Adipocyte (in vitro differentiated cells): ENCODE measurements at places on chromosomes 7 and 10.

DNA sequence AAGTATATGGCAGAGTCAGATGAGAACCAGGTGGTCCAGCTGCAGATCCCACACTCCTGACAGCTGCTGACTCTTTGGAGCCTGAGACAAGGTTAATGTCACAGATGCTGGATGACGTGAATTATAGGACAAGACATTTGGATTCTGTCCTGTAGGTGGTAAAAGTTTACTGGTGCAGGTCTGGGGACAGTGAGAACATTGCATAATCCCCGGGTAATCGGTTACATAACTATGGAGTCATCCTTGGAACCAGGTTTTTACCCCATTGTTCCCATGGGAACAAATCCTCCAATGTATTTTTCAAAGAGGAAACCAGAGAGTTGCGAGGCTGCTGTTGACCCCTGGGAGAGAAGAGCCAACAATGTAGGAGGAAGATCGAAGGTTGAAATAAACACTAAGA lies 27.5 kb upstream of the ZCCHC24 start:
- DNase-seq, result no peak

GRCh38 chr7:139544645-139545044 lies 21.2 kb downstream of the CLEC2L start:
- no peak for DNase-seq

GRCh38 chr10:88401671-88402347 lies 181.3 kb downstream of the RNLS start:
- peak; percentile 56 for DNase-seq

DNA sequence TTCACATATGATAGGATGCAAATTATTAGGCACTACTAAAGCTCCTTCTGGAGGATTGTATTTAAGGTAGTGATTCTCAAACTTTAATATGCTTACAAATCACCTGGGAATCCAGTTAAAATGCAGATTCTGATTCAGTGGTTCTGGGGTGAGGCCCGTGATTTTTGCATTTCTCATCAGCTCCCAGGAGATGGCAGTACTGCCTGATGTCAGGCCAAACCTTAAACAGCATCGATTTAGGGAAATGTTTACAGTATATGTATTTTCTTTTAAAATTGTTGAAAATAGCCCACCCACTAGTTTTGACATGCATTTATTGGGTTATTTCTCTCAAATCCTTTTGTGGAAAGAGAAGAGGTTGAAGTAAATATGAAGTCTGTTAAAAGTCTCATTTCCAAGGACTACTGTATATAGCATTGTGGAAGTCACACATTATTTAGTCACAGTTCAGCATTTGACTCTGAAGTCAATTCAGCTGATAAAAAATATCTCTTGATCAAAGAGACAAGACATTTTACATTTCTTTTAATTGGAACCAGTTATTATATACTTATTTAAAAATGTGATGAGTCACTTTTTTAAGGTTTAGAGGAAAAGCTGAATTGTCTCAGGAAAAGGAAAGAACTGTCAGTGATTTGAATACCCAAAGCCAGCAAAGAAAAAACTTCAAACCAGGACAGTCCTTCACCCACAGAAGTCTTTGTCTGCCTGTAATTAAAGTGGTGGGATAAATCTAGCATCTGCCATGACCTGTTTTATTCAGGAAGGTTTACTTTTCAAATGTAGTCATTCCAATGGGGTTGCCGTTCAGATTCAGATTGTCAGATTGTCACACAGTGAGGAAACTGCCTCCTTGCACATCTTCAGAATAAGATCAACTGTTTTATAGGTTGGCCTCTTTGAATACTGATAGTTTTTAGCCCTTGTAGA lies 21.1 kb upstream of the HBP1 start:
- DNase-seq, result peak; percentile 76

DNA sequence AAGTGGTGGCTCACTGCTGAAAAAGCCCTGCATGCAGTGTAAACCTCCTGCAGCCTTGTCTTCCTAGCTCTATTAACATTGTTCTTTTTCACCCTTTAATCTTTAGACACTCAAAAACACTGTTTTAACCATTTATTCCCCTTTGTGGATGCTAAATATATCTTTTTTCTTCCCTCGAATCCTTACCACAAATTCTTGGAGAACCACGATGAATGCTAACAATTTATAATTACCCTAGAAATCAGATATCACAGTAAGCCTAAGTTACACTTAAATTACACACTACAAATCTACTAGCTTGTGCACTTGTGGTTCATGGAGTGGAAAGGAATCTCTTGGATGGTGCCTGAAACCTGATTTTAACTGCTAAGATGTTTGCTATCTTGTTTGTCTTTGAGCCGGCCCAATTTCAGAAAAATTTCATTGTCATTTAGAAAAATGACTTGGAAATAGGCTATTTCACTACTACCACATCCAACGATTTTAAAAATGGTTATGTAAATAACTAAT lies 125.1 kb upstream of the NOBOX start:
- DNase-seq, result no peak

DNA sequence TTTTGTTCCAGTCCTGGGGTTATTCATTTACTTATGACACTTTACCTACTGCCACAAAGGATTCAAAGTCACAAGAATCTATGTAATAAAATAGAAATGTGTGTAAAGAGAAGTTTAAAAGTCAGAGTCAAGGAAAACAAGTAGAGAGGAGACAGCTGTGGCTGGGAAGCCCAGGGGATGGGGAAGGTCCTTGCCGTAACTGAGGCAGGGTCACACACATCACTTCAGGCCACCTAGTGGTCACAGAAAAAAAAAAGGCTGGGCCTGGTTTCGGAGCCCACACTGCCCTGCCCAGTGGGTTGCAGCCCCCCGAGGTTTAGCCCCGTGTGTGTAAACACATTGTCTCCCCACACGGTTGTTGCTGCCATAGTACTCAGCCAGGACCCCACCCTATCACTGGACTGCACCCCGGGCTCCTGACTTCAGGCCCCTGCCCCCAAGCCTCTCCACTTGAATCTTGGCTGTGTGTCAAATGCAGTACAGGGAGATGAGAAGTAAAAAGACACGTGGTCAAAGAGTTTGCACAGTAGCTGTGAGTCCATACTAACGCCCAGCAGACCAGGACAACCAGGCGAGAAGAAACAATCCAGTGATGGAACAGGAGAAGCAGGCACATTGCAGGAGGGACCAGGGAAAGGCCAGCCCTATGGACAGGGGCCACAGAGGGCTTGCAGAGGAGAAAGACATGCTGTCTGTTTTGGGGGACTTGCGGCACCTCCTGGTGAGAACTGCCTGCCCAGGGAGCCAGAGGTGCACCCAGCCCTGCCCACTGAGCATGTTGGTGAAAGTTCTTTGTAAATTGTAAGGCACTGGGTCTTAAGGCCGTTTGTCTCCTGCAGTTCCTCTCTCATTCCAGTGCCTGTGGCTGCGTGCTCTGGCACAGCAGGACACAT lies 91.4 kb upstream of the MACROH2A2 start:
- DNase-seq, result no peak

GRCh38 chr10:128007971-128008370 lies 101.1 kb downstream of the PTPRE start:
- DNase-seq, result no peak

- DNase-seq, result peak; percentile 14
These were observed 120.1 kb upstream of the STK17A start for GRCh38 chr7:43462836-43463235.

GRCh38 chr10:129946859-129947258 lies 17.2 kb downstream of the EBF3 start:
- DNase-seq, result no peak

DNA sequence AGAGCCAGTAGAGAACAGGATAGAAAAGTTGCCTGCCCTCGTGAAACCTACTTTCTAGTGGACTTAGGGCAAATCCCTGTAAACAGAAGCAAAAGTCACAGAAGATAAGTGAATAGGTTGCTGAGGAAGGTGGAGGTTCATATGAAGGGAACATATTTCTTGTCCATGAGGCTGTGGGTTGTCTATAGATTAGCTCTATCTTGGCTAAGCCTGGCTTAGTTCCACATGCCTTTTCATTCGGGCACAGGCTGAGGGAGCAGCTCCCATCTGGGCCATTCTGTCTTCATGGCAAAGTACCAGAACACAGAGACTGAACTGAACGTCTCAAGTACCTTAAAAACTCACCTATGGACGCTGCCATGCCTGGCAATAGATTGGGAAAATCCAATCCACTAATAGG lies 45.3 kb downstream of the BZW2 start:
- DNase-seq, result no peak
